Stimulated activated CD4-positive, alpha-beta T cell treated with anti-CD3 and anti-CD28 coated beads, Interleukin-15, amount 100 ng/mL, for 48 hours (primary cell): ENCODE measurements at places on chromosomes 3 and 15.

DNA sequence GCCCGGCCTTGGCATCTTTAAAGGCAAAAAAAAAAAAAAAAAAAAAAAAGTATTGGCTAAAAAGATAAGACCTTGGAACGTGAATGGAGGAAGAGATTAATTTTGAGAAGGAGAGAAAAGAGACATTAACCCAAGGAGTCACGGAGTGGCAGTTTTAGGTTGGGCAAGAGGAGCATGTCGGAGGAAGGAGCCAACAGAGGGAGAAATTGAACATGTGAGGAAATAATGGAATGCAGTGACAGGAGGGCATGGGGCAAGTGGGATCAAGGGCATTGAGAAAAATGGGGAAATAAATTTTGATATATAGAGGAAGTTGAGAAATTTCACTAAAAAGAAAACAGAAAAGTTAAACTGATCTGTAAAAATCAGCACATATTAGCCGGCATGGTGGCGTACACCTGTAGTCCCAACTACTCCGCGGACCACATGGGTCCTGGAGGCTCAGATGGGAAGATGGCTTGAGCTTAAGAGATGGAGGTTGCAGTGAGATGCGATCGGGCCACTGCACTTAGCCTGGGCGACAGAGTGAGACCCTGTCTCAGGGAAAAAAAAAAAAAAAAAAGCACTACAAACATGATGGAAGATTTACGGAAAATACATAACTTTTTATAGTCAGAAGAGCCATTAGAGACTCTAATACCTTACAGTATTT, 1.2 kb downstream of the HAUS2 start:
- no peak for DNase-seq

DNA sequence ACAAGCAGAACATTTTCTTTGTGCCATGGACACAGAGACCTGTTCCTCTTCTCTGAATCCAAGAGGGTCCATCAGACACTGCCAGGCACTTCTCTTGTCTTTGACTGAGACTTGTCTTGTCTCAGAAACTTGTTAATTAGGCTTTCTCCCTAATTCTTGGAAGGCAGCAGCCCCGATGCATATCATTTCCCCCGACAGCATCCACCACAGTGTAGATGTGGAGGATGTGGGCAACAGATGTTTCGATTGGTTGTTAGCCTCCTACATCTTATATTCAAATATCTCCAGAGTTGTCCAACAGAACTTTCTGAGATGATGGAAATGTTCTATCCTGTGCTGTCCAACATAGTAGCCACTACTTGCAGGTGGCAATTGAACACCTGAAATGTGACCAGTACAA, 15.5 kb downstream of the GASK1A start:
- no peak for DNase-seq

GRCh38 chr15:36798794-36799193, 219.4 kb downstream of the CDIN1 start:
- no peak for DNase-seq

DNA sequence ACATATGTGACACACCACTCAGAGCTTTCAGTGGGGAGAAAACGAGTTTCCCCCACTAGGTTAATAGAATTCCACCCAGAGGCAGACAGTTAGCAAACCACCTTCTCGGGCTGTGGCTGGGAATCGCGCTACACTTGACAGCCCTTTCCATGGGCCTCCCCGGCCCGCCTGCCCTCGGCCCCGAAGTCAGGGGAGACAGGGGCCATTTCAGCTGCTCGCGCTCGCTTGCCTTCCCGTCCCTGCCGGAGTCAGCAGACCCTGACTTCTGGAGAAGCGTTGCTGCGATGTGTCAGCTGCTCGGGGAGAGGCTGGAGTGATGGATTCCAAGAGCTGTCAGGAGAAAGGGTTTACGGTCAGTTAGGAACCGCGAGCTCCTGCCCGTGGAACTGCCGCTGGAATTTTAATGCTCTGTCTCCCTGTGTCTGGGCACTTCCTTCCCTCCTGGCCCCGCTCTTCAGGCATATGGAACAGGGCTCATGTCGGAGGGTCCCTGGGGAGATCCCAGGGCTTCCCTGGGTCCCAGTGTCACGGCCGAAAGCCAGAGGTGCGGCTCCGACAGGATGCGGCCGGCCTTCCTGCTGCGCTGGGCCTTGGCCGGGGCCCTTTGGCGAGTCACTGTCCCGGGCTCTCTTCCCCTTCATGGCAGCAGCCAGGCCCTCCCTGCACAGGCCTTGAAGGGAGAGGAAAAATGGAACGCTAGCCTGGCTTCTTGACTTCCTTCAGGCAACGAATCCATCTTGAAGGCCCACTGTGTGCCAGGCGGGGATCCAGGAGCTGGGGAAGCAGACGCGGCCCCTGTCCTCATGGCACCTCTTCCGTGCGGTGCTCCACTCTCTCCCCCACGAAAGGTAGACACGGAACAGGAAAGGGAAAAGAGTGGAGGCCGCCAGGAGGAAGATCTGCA, 38.4 kb upstream of the VPS8 start:
- no peak for DNase-seq

DNA sequence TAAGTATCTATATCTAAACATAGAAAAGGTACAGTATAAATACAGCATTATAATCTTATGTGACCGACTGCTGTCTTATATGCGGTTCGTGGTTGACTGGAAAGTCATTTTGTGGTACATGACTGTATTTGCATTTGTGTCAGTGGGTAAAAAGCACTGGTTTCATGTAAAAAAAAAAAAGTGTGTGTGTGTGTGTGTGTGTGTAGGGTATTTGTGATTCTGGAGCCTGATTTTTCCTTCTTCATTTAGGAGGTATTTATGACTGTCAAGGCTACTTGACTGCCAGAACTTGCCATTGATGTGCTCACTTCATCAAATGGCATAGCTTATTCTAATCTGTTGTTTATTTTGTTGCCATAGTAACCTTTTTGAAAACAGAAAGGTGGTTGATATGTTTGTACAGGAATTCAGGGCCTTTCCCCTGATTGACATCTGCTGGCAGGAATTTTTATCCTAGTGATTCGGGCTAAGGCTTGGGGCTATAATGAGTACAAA, 63.2 kb downstream of the AKAP13 start:
- no peak for DNase-seq
